ENCODE measurements at places on chromosomes 12 and 14. TPM values are rescaled to one million over a fixed set of nuclear protein-coding genes. Genes with fewer than 3 reads are reported as not detected.

DNA sequence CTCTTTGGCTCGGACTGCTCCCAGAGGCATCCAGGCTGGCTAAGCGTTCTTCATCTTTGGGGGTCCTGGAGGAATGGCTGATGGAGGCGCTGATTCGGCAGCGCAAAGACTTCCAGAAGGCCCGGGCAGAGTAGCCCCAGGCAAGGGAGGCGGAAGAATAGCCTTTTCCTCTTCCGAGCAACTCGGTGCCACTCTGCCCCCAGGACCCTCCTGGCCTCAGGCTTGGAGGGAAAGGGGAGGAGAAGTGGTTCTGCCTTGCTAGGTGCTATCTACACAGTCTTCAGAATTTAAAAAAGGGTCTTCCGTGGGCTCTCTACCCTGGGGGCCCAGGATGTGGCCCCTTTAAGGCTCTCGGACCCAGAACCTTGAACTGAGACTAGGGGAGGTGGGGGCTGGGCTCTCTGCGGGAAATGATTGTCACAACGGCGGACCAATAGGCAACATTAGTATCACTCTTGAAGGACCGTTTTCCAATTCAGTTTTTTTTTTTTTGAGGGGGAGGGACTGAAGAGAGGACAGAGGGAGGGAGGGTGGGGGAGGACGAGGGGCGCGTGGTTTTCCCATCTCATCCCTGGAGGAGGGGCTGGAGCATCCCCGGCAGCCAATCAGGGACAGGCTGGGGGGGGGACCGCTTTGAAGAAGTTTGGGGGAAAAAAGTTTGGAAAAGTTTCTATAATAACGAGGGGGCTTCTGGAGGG lies at the start of gene NFATC4:
Gene NFATC4, plus strand, starts transcription at position 671 of the 698 bp plus-strand sequence. CDS start 157 bp downstream, outside the sequence.
- no peak for DNase-seq

DNA sequence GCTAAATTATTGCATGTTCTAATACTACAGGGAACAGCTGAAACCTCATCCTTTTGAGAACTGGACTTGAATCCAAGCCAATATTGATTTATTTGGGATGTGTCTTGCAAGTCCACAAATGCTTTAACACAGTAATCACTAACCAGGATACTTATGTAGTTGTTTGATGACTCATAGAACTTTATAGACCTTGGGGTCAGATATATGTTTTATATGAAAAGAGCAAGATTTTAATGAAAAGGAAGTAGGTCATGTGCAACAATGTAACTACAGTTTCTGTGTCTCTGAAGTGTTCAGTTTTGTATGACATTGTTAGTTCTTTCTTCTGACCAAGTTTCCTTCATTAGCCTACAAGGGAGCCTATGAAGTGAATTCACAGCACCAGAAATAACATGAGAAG lies 352.0 kb downstream of the ZFP36L1 start:
- no peak for DNase-seq

The SCNN1A gene
- total RNA-seq: 4.7 TPM

The TMEM117 gene
- 3.9 TPM for total RNA-seq

DNA sequence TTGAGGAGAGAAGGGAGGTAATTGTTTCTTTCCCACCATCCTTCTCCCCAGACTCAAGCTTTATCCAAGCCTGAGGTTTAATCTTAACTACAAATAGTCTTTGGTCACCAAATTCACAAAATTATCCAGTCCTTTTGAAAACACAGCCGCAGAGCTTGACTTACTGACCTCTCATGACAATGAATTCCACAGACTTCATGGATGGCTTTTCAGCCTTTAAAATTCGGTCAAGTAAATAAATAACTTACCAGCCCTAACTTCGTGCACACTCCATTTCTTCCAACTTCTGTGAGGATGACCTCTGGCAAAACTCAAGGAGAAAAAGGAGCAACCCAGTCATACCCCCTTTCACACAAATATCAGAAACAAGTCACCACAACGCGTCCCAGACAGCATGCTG lies 137.0 kb upstream of the CDKN3 start:
- no peak for DNase-seq

GRCh38 chr12:55067701-55068100 lies 47.9 kb downstream of the NEUROD4 start:
- DNase-seq: no peak

DNA sequence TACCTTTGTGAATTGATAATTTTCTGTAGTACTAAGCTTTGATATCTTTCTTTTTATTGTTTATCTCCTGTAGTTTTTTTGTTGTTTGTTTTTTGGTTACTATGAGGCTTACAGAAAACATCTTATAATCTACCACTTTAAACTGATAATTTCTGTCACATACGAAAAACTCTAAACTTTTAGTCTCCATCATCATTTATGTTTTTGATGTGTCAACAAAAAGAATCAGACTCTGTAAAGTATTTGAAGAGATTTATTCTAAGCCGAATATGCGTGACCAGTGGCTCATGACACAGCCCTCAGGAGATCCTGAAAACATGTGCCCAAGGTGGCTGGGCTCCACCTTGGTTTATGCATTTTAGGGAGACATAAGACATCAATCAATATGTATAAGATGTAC lies 167.1 kb upstream of the ARHGAP5 start:
- DNase-seq: no peak
